ENCODE measurements at places on chromosomes 2 and 18. TPM values are rescaled to one million over a fixed set of nuclear protein-coding genes. Genes with fewer than 3 reads are reported as not detected.

Gene ERBB4
- polyA plus RNA-seq: 1.1 TPM

- no peak for DNase-seq
- no peak overlapping the region for H3K4me3 ChIP-seq
- H3K27me3 ChIP-seq: no peaks in the 10 kb centered on the region
- peaks cover 8% of the 10 kb centered on the region for H3K4me1 ChIP-seq
Measured at GRCh38 chr2:230012267-230012884, 56.3 kb downstream of the SLC16A14 start.

DNA sequence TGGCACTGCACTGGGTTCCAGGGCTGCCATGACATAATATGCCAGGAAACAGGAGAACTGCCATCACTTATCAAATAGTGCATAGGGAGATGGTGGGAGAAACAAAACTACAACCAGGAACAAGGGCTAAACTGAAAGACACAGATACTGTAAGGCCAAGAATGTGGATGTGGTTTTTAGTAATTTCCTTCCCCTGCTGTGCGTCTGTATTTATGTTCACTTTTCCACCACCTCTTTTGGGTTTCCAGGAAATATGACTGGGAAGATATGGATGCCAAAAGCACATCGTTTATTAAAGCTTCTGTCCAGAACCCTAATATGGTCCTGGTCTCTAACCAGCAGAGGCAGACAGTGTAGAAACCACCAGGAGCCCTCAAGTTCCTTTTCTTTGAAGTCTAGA lies 759.7 kb upstream of the FANCL start:
- DNase-seq: no peak
- no peaks in the 10 kb centered on the region for H3K4me1 ChIP-seq
- H3K27ac ChIP-seq: no peak overlapping the region

Gene ENOSF1
- polyA plus RNA-seq: 195 TPM

DNA sequence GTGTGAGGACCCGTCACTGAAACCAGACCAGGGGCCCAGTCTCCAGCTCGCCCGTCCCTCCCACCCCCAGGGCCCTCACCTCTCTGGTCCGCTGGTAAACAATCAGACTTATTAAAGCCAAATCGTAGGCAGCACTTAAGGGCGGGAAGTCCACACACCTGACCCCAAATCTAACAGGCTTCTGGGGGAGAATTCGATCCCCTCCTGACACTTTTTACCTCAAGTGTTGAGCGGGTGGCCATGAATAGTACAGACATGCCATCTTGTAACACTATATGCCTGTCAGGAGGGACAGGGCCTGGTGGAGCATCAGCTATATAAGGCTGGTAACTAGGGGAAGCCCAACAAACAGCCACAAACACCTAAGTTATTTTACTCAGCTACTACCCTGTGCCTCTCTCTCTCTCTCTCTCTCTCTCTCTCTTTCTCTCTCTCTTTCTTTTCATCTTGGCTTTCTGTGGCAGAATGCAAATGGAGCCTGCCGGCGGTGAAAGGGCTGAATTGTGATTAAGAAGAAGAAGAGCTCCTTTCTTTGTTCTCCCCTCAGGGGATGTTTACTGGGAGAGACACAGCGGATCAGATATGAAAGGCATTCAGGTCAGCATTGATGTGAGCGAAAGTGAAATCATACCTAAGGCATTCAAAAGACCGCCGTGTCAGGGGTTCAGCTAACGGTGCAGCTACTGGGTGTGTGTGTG lies 9.5 kb downstream of the ZEB2 start:
- no peaks in the 10 kb centered on the region for H3K36me3 ChIP-seq
- H3K27me3 ChIP-seq: no peaks in the 10 kb centered on the region
- peaks cover 71% of the 10 kb centered on the region for H3K4me1 ChIP-seq
- H3K4me3 ChIP-seq: no peak overlapping the region

DNA sequence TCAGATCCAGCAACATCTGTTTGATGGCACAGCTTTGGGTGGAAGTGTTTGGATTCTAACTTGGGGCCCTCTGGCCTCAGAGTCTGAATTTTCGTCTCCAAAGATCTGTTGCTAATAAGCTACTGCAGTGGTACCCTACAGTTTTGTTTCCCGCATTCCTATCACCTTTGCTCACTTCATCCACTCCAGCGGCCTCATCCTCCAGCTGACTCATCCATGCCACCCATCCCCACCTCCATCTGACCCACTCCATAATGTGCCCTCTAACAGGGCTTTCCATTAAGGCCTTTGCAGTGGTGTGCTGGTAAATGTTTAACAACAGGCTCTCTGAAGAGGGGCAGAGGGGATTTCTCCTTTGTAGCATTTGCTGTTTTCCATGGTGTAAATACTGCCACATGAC lies 225.5 kb downstream of the TGIF1 start:
- DNase-seq: no peak
- no peak overlapping the region for H3K4me3 ChIP-seq

DNA sequence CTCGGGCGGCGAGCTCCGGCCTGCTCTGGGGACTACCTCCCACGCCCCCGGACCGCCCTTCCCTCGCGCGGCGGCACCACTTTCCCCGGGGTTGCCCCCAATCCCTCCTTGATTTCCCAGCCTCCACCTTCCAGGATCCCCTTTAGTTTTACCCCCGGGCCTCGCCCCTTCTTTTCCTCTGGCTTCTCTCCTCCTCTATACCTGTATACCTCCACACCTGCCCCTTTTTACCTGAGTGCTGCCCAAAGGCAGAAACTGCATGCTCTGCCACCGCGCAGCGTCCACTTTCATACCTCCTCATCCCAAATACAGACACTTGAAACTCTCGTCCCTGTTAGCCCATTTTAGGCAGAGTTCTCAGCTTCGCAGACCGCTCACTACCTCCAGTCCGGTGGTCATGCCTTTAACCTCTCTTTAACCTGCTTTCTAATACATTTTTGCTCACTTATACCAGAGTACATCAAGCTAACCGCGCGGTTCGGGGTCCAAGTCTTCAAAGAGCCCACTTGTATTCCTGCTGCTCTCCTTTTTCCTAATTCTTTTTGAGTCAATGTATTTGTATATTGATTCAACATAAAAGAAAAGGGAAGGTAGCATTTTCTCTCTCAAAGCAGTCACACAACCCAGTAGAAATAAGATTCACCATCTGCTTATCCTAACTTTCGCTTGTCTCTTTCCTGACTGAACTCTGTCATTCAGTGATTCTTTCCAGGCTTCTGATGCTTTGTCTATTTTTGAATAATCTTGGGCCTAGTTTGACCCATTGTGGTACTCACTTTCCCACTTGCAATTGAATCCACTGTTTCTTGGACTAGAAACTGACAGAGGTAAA lies 901 bp downstream of the SPOPL start:
- peaks cover 17% of the 10 kb centered on the region for H3K4me1 ChIP-seq
- no peaks in the 10 kb centered on the region for H3K36me3 ChIP-seq
- peak overlapping the region; percentile 93 for H3K4me3 ChIP-seq
- H3K27me3 ChIP-seq: no peaks in the 10 kb centered on the region
- DNase-seq: no peak

Gene IHH
- 0.17 TPM for polyA plus RNA-seq

Gene ZSWIM2
- polyA plus RNA-seq: not detected

- no peak for DNase-seq
- H3K36me3 ChIP-seq: no peaks in the 10 kb centered on the region
- H3K4me3 ChIP-seq: no peak overlapping the region
- H3K27me3 ChIP-seq: no peaks in the 10 kb centered on the region
- no peaks in the 10 kb centered on the region for H3K4me1 ChIP-seq
- H3K27ac ChIP-seq: no peak overlapping the region
Measured at GRCh38 chr2:69989441-69990105, 28.1 kb upstream of the ASPRV1 start.

DNA sequence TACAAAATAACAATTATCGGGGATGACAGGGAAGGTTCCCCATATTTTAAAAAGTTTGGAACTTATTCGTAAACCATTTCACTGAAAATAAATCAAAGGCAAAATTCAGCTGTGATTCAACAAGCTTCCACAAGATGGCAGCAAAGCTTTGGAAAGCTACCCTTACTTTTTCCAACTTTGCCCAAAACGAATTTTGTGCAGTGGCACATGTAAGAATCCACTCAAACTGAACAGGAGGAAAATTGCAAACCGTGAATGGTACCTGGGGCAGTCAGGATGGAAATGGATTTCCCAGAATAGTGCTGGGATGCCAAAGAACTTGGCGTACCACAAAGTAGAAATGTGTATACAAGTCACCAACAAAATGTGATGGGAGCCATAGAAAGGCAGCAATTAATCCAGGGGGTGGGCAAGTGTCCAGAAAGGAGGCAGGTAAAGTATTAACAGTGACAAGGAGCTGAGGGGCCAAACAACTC lies 10.7 kb downstream of the RPL31 start:
- H3K36me3 ChIP-seq: no peaks in the 10 kb centered on the region
- H3K4me1 ChIP-seq: no peaks in the 10 kb centered on the region
- no peak overlapping the region for H3K4me3 ChIP-seq
- DNase-seq: peak; percentile 65
- no peaks in the 10 kb centered on the region for H3K27me3 ChIP-seq
- no peak overlapping the region for H3K27ac ChIP-seq

Gene VWC2L
- polyA plus RNA-seq: not detected

DNA sequence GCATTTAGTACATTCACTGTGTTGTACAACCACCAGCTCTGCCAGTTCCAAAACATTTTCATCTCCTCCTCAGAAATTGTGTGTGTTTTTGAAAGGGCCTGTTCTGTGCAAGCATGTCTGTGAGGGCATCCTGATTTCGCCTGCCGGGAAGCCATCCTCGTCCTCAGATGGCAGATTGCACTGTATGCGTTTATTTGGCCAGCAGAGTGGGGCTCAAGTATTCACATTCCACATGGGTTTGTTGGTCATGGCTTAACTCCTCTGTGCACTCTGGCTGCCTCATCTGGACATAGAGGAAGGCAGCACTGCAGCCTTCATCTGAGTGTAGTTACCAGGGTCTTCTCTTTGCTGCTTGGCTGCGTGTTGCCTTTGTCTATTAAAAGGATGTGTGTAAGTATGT lies 85.0 kb downstream of the TMEM247 start:
- no peak overlapping the region for H3K4me3 ChIP-seq
- no peak overlapping the region for H3K27ac ChIP-seq
- no peak for DNase-seq
- H3K27me3 ChIP-seq: no peaks in the 10 kb centered on the region
- peaks cover 3% of the 10 kb centered on the region for H3K36me3 ChIP-seq

Gene FEV
- 3.5 TPM for polyA plus RNA-seq

GRCh38 chr2:195561116-195561921 lies 95.7 kb upstream of the SLC39A10 start:
- H3K36me3 ChIP-seq: no peaks in the 10 kb centered on the region
- no peak overlapping the region for H3K4me3 ChIP-seq
- H3K27me3 ChIP-seq: no peaks in the 10 kb centered on the region
- DNase-seq: no peak
- H3K27ac ChIP-seq: no peak overlapping the region

DNA sequence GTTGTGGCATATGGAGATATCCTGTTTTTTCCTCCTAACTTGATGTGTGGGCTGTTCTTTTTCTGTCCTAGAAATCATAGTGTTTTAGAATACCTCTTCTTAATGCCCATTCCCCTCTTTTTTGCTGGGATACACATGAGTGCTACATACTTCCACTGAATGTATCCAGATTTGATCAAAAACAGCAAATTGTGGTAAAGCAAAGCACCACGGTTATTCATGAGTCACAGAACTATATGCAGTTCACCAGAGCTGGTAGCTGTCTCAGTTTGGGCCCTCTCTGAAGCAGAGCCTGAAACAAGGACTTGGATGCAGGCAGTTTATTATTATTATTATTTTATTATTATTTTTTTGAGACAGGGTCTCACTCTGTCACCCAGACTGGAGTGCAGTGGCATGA lies 69.9 kb upstream of the CTLA4 start:
- no peaks in the 10 kb centered on the region for H3K27me3 ChIP-seq
- H3K27ac ChIP-seq: no peak overlapping the region

DNA sequence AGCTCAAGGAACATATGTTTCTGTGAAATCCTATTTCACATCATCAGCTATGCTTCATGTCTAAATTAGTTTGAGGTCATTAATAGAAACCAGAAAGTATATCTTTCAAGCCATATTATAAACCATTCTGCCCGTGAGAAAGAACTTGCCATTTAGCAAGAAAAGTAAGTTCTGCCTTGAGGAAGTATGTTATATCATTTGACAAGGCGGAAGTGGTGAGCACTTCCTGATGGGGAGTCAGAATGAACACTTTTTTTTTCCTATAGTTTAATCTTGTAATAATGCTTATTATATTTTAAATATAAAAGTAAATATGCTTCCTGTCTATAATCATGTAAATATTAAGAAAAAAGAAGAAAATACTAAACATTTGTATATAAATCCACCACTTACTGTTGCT lies 39.3 kb upstream of the NRXN1 start:
- H3K36me3 ChIP-seq: no peaks in the 10 kb centered on the region
- no peak overlapping the region for H3K27ac ChIP-seq
- no peaks in the 10 kb centered on the region for H3K27me3 ChIP-seq
- H3K4me1 ChIP-seq: no peaks in the 10 kb centered on the region

Gene AGXT
- polyA plus RNA-seq: 0.47 TPM

- H3K27ac ChIP-seq: no peak overlapping the region
- no peaks in the 10 kb centered on the region for H3K36me3 ChIP-seq
- no peak for DNase-seq
Measured at GRCh38 chr18:43279015-43279744, 1.9 kb upstream of the SYT4 start.

DNA sequence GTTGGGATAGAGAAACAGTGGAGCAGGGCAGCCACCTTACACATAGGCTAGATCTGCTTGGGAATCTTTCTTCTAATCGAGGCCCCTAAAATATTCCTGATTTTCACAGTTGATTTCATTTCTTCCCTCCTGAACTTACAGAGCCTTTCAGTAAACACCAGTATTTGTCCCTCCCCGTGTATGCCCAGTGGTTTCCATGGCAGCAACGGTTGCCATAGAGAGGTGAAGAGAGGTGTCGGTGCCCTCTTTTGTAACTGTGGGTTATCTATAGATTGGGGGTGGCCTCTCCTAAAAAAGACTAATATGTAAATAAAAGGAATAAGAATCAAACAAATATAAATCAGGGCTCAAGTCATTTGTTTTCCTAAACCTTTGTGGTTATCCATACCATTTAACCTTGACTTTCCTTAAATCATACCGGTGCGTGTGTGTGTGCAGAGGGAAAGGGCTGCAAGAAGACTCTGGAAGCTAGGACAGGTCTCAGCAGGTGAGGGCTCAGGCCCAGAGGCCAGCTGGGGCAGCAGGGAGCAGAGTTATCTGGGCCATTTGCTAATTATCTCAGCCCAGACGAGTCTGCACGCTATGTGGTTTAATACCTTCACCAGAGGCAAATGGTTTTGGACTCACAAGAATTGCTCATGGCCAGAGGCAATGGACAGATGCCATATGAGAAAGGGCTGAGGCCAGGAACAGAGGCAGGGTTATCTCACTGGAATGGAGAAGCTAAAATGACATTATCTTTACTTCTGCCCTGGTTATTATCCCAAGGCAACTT lies 35.5 kb downstream of the LIPG start:
- H3K27ac ChIP-seq: no peak overlapping the region
- H3K27me3 ChIP-seq: peaks cover 5% of the 10 kb centered on the region
- no peaks in the 10 kb centered on the region for H3K36me3 ChIP-seq
- H3K4me1 ChIP-seq: no peaks in the 10 kb centered on the region

Data from adrenal gland (tissue), 19 donors.